ENCODE measurements at places on chromosomes 5 and 9.

GRCh38 chr9:133951265-133951664, 40.9 kb downstream of the VAV2 start:
- no peak for DNase-seq

DNA sequence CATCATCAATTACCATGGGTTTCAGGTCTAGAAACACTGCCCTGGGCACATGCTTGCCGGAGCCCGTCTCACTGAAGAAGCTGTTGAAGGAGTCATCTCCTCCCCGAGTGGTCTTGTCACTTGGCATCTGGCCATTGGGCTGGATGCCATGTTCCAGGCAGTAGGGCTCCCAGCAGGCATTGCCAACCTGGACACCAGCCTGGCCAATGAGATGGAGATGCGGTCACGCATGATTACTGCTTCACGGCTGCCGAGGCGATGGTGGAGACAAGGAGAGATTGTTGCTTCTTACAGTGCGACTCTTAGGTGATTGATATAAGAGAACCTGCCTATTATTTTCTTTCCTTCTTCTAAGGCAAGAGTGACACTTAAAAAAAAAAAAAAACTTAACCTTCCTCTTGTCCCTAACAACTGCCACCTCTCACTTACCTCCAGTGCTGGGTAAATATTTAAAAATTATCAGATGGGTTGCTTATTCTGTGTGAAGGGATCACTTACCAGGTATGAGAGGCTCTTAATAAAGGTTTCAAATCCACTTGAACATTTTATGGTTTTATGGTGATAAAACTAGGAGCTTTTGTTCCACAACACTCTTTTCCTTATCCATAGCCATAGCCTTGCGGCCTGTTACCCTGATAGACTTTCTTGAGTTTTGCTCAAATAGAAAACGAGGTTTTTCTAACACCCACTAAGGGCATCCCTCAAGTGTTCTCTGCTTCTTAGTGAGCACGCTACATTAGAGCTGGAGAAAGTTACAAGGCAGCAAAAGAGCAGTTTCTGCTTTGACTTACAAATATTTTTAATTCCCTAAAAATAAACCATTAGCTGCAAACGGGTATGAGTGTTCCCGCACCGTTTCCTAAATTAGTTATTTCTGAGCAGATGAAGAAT, 41.2 kb downstream of the NIM1K start:
- no peak for DNase-seq

- no peak for DNase-seq
Observed at GRCh38 chr9:70683841-70684240, 269.4 kb upstream of the KLF9 start.

DNA sequence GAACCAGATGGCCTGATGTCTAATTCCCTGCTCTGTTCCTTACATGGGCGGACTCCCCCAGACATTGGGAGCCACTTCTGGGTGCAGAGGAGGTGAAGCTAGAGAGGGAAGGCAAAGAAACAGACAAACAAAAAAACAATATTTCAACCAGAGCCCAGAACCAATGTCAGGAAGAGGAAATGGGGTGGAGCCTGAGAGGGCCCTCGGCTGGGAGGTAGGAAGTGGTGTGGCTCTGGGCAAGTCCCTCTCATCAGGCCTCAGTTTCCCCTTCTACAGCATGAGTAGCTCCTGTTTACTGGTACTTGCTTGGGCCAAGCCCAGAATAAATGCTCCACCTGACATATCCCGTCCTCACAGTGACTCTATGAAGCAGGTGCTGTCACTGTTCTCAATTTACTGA, 11.1 kb downstream of the SH2D3C start:
- no peak for DNase-seq

All from GM12864 (cell line).